ENCODE measurements at places on chromosomes 12 and 14. TPM values are rescaled to one million over a fixed set of nuclear protein-coding genes. Genes with fewer than 3 reads are reported as not detected.
A peak's percentile ranks its signal among the peaks of the same experiment; 100 is the strongest.

The OR10G3 gene
- total RNA-seq: not detected

- no peak for DNase-seq
Measured at GRCh38 chr14:92645841-92646478, 102.5 kb downstream of the LGMN start.

- DNase-seq: no peak
Measured at GRCh38 chr14:54116198-54116885, 159.7 kb upstream of the BMP4 start.

GRCh38 chr14:101665478-101666078, 95.9 kb upstream of the PPP2R5C start:
- peak; percentile 25 for DNase-seq

Measured in body of pancreas (tissue), 4 donors.